ENCODE measurements at places on chromosomes 6 and 20. TPM values are rescaled to one million over a fixed set of nuclear protein-coding genes. Genes with fewer than 3 reads are reported as not detected.

- DNase-seq = no peak
These were observed 279.3 kb downstream of the PRKN start for GRCh38 chr6:162448294-162448693.

DNA sequence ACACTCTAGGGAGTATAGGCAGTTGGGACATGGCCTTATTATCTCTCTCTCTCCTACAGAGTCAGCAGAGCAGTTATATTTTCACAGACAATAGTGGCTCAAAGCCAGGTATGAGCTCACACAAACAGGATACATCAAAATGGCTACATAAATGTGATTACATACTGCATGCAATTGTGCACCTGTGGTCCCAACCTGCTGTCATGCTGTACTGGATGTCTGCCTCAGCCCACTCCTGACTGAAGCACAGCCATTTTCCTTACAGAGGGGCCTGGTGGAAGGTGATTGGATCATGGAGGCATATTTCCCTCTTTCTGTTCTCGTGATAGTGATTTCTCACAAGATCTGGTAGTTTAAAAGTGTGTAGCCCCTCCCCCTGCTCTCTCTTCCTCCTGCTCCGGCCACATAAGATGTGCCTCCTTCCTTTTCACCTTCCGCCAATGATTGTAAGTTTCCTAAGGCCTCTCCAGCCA lies 37.0 kb upstream of the SAMHD1 start:
- DNase-seq = peak; percentile 90

- no peak for DNase-seq
These were observed 2.4 kb upstream of the ZBTB22 start for GRCh38 chr6:33319939-33320314.

GRCh38 chr6:46220352-46221221 lies 49.8 kb upstream of the ENPP5 start:
- no peak for DNase-seq

DNA sequence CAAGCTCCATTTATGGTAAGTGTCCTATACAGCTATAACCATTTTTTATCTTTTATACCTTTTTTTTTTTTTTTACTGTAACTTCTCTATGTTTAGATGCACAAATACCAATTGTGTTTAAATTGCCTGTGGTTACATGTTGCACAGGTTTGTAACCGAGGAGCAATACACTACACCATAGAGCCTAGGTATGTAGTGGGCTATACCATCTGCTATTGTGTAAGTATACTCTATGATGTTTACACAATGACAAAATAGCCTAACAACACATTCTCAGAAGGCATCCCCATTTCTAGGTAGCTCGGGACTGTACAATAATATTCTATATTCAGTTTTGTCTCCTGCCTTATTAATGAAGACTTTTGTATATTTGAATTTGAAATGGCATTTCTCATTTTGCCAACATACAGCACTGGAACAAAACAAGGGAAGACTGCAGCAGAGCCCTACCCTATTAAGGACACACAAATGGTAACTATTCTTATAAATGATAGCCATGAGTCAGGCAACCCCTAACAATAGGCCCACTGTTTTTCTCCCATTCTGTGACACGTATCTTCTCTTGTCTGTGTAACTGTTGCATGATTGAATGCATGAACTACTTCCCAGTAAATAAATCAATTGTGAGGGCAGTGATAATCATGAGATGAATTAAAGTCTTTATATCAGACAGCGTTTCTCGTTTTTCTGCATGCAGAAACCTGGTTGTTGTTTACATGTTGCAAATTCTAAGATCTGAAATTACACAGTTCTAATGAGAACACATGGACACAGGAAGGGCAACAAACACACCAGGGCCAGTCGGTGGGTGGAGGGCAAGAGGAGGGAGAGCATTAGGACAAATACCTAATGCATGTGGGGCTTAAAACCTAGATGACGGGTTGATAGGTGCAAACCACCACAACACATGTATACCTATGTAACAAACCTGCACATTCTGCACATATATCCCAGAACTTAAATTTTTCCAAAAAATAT lies 173.9 kb downstream of the EPM2A start:
- DNase-seq = no peak

The TTLL9 gene
- total RNA-seq = not detected

The SMOC2 gene
- not detected for total RNA-seq

- DNase-seq = no peak
These were observed 30.7 kb upstream of the ZBP1 start for GRCh38 chr20:57650756-57651483.

- DNase-seq = no peak
These were observed 17.3 kb upstream of the KIAA1586 start for GRCh38 chr6:57029213-57029612.

All from dermis blood vessel endothelial cell (primary cell).